ENCODE measurements at places on chromosomes 5 and 9. TPM values are rescaled to one million over a fixed set of nuclear protein-coding genes. Genes with fewer than 3 reads are reported as not detected.
A peak's percentile ranks its signal among the peaks of the same experiment; 100 is the strongest.

- ATAC-seq = peak; percentile 23
These were observed 32.5 kb upstream of the N4BP3 start for GRCh38 chr5:178080618-178081410.

GRCh38 chr5:11182441-11183080 lies 421.5 kb upstream of the DAP start:
- no peak for ATAC-seq

DNA sequence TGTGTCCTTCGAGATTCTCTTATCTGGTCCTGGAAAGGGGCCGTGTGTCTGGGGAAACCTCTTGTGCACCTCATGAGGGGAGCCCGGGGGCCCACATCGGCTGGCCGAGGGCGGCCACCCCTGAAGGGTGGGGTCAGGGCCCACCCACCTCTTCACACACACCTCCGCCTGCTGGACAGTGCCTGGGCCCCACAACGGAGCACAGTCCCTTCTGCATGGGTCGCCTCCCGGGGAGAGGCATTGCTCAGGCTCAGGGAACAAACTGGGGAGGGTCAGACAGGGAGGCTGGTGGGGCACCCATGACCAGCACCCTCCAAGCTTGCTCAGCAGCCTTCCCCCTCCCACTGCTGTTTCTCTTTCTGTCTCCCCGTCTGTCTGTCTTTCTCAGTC lies 1.3 kb upstream of the LRRC14B start:
- ATAC-seq = no peak

GRCh38 chr5:62328772-62329491 lies 22.9 kb downstream of the KIF2A start:
- ATAC-seq = no peak

DNA sequence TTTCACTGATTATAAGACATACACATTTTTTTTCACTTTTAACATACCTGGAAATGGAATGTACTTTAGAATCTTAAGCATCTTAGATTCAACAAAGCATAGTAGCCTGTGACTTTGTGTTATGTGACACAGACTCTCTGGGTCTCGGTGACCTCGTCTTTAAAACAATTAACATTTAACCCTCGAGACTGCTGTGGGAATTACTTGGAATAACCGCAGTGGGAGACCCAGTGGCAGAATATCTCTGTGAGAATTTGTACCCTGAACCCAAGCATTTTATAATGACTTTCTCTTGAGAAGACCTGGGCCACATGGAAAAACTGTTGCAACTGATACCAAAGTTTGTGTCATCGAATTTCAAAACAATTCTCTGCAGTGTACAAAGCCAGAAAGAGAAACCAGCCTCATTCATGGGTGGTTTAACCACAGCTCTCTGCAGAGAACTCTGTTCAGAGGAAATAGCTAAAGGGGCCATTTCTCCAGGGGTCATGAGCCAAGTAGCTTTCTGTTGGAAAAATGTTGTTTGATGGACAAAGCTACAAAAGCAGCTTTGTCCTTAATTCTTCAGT lies 10.0 kb upstream of the RETREG1 start:
- no peak for ATAC-seq

DNA sequence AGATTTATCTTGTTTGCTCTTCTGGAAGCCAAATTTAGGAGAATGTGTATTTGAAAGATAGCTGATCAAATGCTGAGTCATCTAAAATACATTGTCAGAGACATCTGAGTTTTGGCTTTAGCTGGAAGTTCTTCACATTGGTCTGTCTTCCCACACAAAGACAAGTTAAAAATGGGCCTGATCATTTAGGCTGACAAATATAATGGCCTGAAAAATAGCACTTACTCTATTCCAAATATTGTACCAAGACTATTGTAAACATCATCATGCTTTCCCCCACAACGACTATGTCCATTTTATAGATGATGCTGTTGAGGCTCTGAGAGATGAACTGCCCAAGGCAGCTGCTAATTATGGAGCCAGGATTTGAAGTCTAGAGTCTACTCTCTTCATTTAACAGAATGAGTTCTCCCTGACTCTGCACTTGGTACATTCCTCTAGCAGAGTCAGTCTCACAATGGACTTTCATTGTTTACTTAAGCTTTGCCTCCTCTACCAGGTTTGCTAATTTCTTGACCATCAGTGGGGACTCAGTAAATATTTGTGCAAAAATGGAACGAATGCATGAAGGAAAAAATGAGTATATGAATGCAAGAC lies 619.4 kb upstream of the KLF4 start:
- no peak for ATAC-seq

JAKMIP2 gene
- 0.12 TPM for total RNA-seq

PCDHA7 gene
- total RNA-seq = 0.08 TPM

ST6GALNAC4 gene
- 11.4 TPM for total RNA-seq

CDKN2B gene
- 75.6 TPM for total RNA-seq

FIBCD1 gene
- 0.20 TPM for total RNA-seq
